Fibroblast of villous mesenchyme (primary cell): ENCODE measurements at places on chromosomes 11 and 22. TPM values are rescaled to one million over a fixed set of nuclear protein-coding genes. Genes with fewer than 3 reads are reported as not detected.

DNA sequence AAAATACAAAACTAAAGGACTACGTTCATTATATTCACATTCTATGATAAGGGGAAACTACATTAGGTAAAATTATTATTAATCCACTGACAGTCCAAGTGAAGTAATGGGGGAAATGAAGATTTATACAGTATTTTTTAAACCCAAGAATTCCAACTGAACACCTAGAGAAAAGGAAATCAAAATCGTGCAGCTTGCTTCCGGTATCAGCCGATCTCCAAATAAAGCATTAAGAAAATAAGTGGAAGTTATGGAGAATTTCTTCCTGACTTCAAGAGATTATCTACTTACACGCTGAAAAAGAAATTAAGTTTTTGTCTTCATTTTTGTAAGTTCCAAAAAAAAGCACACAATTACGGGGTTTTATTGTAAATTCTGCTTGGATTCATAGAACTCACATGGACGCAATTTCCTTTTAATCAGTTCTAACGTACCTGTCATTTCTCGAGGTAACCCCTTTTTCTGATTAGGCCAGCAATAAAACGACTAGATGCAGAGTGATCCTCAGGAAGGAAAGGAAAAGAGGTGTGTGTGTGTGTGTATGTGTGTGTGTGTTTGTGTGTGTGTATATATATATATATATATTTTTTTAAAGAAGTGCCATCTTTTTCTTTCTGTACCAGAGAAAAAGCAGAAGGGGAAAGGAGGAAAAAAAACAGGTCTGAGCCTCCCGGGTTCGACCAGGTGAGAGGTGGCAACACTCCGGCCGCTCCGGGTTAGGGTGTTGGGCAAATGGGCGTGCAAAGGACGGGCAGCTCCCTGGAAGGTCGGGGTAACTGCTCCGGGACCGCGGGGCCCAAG lies 1.1 kb downstream of the ZBTB44 start:
- DNase-seq: peak; percentile 4

DNA sequence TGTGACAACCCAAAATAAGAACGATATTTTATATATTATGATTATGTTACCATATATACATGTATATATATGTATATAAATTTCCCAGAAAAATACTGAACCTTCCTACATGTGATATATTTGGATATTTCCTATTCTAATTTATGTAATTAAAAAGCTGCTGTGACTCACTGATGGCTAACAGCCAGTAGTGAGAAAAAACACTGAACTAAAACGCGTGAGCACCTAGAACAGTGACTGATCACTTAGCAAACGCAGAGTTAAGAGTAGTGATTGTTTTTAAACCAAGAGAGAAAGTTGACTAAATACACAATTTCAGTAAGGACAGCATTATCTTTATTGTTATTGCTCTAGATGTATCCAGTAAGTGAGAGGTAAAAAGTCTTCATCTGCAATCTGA lies 213.8 kb downstream of the TMEM135 start:
- no peak for DNase-seq

- DNase-seq: peak; percentile 30
Measured at GRCh38 chr22:37427135-37427710, at the start of gene ELFN2. TSS of gene ELFN2 (minus strand) at chr22:37427479. CDS start at chr22:37375534, 51,945 bp downstream.

Gene EMID1
- under 0.01 and 0.32 TPM in 2 replicates for total RNA-seq

DNA sequence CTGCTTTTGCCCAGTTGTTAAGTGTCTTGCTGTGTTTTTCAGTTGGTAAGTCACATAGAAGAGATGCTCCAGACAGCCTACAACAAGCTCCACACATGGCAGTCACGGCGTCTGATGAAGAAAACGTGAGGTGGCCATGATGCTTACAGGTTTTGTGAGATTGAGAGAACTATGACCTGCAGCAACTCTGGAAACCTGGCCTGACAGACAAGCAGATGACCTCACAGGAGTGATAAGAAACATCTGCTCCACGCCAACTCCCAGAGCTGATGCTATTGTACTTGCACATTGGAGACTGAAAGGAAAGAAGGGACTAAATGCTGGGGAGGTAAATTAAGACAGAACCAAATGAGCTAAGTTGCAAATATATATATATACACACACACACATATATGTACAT lies 28.6 kb upstream of the LDHA start:
- DNase-seq: no peak
